Umbilical cord (tissue), 2 donors: ENCODE measurements at places on chromosomes 11 and 22. TPM values are rescaled to one million over a fixed set of nuclear protein-coding genes. Genes with fewer than 3 reads are reported as not detected.
A peak's percentile ranks its signal among the peaks of the same experiment; 100 is the strongest.

GRCh38 chr22:35838855-35839576, 121.3 kb downstream of the APOL5 start:
- DNase-seq: peak; percentile 90

The OSBP2 gene
- 16.9 TPM for total RNA-seq

DNA sequence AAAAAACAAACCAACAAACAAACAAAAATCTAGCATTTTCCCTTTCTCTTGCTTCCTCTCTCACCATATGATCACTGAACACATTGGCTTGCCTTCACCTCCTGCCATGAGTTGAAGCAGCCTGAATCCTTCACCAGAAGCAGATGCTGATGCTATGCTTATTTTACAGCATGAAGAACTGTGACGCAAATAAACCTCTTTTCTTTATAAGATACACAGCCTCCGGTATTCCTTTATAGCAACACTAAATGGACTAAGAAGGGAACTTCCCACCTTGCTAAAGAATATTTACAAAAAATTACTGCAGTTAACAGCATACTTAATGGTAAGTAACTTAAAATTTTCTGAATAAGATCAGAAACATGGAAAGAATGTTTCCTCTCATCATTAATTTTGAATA, 27.7 kb upstream of the TEAD1 start:
- no peak for DNase-seq

DNA sequence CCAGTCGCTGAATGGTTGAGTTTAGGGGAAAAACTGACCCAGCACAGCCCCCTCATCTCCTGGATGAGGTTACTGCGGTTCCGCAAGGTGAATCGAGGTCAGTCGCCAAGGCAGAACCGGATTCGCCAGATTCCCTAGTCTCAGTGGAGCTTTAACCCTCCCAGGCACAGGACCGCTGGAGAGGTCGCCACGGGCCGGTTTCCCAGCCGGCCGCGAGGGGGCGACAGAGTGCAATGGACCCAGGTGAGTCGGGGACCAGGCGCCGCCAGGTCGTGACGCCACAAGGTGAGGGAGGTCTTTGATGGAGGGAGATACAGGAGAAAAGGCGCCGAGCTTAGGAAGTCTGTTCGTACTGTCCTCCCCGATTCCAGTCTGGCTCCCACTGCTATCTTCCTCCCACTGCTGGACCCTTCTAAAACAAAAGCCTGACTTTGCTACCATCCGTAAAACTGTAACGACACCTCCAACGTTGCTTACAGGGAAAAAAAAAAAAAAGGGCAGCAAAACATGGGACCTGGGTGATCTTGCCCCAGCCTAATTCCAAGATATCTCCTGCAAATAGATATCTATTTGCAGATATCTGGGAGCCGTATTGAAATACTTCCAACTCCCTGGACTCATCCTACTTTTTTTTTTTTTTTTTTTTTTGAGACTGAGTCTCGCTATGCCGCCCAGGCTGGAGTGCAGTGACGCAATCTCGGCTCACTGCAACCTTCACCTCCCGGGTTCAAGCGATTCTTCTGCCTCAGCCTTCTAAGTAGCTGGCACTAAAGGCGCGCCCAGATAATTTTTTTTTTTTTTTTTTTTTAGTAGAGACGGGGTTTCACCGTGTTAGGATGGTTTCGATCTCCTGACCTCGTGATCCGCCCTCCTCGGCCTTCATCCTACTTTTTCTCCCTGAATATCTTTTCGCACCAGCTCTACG, 1.4 kb upstream of the GGA1 start:
- DNase-seq: peak; percentile 77

DNA sequence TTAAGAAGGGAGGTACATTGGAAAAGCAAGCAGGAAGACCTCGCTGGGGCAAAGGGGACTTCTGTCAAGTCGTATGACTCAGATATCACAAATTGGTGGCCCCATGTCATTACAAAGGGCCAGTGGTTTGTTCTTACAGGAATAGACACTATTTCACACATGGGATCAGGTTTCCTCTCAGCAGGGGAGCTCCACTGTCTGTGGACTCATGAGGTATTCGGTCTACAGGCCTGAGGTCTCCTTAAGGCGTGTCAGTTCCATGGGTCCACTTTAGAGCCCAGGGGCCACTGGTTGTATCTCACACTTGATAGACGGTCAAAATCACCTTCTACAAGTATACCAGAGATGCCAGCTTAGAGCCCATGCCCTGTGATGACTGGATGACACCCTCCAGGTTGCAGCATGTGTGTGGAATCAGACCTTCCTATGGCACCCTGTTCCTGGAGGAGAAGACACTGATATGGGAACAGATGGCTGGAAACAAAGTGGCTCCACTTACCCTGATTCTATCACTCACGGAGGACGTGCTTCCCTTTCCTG, 288.1 kb upstream of the B3GAT1 start:
- DNase-seq: no peak

DNA sequence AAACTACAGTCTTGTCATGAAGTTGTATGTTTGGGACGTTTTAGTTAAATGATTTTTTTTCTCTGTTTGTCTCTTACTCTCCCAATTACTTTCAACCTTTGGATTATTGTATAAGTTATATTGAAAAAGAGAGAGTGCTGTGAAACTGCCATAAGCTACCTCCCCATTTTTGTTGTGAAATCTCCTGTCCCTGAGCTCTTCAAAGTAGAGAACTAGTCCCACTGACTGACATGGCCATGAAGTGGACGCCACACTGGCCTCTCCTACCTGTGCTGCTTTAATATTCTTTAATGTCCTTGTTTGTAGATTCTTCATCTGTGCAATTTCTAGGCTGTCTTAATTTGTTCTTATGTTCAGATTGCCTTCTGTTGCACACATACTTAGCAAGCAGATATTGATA, 56.3 kb downstream of the PPFIA1 start:
- DNase-seq: no peak

DNA sequence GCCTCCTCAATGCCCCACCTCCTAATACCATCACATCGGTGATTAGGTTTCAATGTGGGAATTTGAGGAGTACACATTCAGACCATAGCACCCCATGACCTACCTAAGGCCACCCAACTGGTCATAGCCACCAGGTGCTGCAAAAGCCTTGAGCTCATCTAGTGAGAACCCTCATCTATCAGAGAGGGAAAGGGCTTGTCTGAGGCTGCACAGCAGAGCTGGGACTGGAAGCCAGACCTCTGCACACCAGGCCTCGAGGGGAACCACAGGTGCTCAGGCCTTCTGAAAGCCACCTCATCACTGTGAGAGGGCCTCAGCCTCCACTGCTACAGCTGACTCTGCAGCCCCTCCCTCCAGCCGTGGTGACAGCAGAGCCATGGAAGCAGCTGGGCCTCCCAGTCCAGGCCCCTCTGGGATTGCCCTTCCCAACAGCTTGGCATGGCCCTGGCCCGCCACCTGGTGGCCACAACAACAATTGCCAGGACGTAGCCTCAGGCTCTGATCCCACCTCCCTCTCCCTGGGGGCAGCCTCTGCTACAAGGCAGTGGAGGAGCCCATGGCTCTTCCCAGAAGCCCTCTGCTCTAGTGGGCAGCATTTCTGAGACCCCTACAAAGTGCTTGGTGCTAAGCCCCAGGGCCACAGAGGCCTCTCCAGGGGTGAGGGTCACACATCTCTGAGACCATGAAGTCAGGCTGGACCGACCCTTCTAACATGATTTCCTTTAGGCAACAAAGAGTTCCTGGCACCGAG, 41.0 kb upstream of the PRDM11 start:
- peak; percentile 81 for DNase-seq

- DNase-seq: peak; percentile 46
These were observed 17.3 kb downstream of the EPS8L2 start for GRCh38 chr11:723120-723883.

The TSGA10IP gene
- not detected for total RNA-seq

GRCh38 chr11:119434591-119435330, 11.8 kb upstream of the THY1 start:
- no peak for DNase-seq

DNA sequence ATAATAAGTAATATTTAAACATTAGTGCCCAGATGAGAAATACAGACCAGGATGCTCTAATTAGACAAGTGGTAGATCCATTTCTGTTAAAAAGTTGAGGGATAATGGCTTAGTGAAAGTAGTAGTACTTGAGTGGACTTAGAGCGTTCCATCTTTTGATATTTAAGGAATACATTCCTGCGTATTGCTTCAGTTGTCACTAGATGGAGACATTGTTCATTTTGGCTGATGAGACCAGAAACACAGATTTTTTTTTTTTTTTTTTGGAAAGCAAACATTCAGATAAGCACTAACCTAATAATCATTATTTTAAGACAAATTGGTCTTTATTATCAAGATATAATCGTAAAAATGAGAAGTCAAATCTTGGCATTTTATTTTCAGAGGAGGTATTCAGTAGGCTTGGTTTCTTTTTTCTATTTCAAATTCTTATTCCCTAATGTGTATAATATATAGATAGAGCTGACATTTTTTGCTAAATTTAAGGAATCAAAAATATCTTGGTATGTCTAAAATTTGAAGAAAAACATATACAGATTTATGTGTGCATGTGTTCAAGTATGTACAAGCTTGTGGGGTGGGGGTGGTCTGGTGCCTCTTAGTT, 92.9 kb downstream of the DYNC2H1 start:
- peak; percentile 19 for DNase-seq

DNA sequence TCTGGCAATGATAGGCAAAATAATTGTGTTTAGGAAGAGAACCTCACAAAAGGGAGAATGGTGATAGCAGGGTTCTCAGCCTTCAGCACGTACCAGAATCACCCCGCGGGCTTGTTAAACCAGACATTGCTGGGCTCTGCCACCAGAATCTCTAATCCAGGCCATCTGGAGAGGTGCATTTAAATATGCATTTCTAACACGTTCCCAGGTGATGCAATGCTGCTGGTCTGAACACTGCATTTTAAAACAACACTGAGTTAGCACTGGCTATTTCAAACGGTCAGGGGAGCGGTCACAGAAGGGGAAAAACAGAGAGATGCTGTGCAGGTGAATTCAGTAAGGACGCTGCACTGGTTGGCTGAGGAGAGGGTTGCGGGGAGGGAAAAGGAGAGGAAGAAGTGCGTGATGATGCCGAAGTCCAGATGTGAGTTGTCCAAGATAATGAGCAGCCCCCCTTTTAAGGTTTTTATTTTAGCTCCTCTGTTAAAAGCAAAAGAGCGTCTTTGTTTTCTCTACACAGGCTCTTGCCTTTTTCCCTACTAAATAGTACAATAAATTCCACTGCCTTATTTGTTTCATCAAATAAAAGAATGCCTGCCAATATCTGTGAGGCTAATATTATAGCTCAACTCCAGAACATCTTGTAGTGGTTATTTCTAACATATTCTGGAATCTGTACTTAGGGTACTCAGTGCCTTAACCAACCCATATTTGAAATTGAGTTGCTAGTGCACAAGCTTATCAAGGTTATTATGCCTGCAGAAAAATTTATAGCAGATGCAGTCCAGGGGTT, 109.6 kb upstream of the POU2AF2 start:
- DNase-seq: no peak

The CLTCL1 gene
- 9.9 TPM for total RNA-seq

- no peak for DNase-seq
These were observed 4.1 kb downstream of the MARK2 start for GRCh38 chr11:63843041-63843440.

GRCh38 chr11:108198833-108199232, 23.6 kb downstream of the NPAT start:
- DNase-seq: no peak

The SEPTIN3 gene
- 0.48 TPM for total RNA-seq

DNA sequence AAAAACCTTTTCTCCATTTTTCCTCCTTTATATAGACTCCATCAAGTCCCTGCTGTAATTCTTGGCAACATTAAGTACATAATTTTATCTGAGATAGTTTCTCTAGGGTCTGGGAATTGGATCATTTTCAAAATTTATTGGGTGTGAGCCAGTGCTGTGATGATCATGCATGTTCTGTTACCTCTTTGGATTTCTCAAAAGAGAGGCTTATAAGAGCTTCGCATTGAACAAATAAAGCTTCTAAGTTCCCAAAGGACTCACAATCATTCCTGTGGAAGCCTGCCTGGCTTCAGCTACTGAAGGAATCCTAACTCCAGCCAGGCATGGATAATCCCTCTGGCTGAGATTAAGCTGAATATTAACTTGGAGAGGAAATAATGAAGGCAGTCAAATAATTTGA, 208.5 kb downstream of the RAB38 start:
- peak; percentile 90 for DNase-seq

- no peak for DNase-seq
These were observed 8.2 kb downstream of the UPB1 start for GRCh38 chr22:24503137-24503842.

DNA sequence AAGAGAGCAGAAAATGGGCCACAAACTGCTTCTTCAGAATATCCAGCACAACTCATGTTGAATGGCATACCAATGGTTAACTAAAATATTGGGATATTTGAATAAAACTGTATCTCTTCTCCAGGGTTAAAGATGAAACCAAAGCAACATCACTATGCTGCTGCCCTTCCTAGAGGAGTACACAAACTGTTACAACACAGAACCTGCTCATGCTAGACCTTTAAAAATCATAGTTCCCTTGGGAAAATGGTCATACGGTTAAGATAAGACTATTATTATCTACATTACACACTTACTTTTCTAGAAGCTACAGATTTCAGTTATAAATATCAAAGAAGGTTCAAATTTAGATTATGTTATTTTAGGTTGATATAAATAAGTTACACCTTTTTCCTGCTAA, 78.6 kb upstream of the TP53AIP1 start:
- DNase-seq: no peak

DNA sequence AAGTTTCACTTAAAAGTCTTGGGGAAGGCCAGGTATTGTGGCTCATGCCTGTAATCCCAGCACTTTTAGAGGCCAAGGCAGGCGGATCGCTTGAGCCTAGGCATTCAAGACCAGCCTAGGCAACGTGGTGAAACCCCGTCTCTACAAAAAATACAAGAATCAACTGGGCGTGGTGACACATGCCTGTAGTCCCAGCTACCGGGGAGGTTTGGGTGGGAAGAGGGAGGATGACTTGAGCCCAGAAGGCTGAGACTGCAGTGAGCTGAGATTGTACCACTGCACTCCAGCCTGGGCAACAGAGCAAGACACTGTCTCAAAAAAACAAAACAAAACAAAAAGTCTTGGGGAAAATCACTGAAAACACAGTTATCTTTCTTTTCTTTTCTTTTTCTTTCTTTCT, 15.4 kb upstream of the XBP1 start:
- no peak for DNase-seq

DNA sequence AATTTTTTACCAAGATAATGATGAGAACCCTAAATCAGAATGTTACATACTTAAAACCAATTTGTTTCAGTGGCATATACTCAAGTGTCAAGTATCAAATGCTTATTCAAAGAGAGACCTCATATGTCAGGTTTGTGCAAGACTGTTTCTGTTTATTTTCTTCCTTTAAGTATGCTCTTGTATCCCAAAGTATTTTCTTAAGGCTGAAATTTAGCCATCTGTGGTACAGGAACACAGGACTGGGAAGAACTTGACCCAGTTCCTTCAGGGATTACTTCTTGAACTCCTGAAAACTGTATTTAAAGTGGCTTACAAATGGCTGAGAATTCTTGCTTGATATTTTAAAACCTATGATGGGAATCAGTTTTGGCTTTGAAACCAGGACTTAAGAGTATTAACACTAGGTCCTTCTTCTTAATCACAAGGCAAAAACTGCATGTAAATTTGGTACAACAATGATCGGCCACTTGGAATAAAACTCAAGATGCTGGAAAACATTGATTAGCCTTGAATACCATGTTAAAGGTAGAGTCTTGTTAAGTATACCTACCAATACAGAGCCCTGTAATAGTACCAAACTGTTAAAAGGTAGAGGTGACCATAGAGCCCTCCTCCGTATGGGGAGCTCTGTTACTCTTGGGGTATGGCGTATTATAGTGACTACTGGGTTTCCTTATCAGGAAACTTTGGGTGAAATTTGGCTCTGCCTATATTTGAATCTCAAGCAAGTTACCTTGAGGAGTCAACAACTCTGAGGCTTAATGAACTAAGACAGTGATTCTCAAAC, 95.9 kb downstream of the BLID start:
- peak; percentile 45 for DNase-seq
